Ecto neural progenitor cell (in vitro differentiated cells): ENCODE measurements at places on chromosomes 1 and 21.

- peak; percentile 65 for DNase-seq
Measured at GRCh38 chr1:114023377-114023776, 44.1 kb downstream of the OLFML3 start.

GRCh38 chr1:179767996-179768395, 24.9 kb downstream of the FAM163A start:
- DNase-seq, result no peak

GRCh38 chr1:219326843-219327242, 153.2 kb downstream of the LYPLAL1 start:
- no peak for DNase-seq

- no peak for DNase-seq
Measured at GRCh38 chr1:247347477-247348222, 16.0 kb upstream of the ZNF496 start.

DNA sequence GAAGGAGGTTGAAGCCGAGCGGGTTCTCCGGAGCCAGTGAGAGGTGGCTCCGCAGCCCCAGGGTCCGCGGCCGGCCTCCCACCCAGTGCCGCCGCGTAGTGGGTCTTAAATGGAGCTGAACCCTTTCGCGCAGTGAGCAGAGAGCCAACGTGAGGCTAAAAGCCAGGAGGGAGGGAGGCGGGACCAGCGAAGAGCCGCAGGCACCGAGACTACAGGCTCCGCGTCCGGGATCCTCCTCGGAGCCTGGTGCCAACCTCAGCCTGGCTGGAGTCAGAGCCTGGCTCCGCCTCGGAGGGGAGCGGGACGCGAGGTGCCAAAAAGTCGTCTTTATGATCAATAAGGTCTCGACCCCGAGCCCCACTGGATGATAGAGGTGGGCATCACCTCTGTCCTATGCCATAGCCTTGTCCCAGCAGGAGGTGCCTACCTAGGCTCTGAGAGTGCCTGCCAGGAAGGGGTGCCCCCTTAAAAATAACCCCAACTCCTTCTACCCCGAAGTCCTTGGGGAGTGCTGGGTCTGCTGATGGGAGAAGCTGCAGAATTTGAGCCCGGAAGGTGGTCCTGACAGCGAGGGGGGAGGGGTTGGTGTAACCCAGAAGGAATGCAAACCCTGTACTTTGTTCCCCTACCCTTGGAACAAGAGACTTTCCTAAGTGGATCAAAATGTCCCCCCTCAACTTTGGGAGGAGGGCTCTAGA, 1.6 kb downstream of the IGSF21 start:
- peak; percentile 57 for DNase-seq

- DNase-seq, result no peak
Measured at GRCh38 chr1:53383136-53383870, 55.4 kb upstream of the LRP8 start.

DNA sequence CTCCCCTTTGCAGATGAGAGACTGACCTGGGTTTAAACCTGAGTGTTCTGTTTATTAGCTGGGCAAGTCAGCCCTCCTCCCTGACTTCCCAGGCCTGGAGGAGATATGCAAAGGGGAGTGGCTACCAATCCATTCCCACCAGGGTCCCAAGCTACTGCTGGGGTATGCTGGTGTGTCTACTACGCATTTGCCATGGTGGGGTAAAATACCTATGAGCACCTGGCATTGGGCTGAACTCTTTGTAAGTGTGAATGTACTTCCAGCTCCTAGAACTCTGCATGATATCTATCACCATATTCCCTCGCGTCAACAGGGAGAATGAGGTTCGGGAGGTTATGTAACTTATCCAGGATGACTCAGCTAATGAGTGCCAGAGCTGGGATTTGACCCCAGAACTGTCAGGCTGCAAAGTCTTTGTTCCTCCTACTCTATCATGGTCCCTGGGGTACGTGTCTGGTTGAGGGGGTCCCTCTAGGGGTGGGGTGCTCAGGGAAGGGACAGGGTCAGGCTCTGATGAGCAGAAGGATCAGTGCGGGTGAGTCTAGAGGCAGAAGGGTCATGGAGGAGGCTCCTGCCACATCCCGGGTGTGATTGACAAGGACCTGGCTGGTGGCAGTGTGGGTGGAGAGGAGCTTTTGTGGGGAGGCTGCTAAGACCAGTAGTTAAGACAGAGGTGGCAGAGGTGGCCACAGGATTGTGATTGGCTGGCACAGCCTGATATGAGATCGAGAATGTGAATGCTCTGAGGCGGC, 16.7 kb downstream of the AMPD2 start:
- peak; percentile 47 for DNase-seq

DNA sequence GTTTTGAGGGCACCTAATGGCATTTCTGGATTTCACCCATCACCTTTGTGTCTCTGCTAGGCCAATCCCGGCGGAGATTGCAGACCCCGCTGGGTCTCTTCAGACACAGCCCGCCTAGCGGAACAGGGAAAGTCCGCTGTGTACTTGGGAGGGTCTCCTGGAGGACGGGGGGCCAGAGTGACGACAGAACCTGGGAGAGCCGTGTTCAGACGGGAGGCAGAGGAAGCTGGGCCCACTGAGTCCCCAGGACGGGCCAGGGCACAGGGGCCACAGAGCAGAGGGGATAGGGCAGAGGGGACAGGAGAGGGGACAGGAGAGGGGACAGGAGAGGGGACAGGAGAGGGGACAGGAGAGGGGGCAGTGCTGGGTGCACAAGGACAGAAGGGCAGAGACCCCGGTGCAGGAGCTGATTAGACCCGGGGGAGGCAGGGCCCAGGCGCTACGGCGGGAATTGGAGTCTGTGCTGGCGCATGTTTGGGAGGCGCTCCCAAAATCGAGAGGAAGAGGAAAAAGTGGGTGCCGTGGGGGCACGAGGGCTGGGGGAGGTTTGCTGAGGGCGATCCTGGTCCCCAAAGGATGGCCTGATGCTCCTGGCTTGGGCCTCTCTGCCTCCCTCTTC, 12.7 kb downstream of the TRPM2 start:
- DNase-seq, result peak; percentile 39

DNA sequence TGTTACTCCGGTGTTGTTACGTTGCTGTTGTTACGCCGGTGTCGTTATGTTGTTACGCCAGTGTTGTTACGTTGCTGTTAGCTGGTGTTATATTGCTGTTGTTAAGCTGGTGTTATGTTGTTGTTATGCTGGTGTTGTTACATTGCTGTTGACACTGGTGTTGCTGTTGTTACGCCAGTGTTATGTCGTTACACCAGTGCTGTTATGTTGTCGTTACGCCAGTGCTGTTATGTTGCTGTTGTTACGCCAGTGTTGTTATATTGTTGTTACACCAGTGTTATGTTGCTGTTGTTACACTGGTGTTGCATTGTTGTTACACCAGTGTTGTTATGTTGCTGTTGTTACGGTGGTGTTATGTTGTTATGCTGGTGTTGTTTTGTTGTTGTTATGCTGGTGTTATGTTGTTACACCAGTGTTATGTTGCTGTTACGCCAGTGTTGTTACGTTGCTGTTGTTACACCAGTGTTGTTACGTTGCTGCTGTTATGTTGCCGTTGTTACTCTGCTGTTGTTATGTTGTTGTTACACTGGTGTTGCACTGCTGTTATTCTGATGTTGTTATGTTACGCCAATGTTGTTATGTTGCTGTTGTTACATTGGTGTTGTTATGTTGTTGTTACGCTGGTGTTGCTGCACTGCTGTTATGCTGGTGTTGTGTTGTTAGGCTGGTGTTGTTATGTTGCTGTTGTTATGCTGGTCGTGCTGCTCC, 25.6 kb downstream of the H6PD start:
- DNase-seq, result no peak

GRCh38 chr1:162899422-162900146, 38.6 kb upstream of the CCDC190 start:
- DNase-seq, result no peak

DNA sequence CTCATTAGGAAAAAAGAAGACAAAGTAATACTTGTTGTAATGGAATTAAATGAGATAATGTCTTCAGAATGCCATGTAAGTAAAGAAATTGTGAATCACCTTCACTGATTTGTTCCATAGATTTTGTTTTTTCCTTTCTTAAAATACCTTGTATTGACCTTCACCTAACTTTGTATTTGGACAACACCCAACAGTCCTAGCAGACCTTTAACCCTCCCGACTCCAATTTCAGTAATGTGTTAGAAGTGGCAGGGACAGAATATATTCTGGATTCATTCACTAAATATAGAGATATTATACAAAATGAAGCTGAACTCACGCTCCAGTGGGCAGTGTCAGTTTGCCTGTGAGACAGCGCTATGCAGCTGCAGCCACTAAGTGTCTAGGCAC, 57.9 kb downstream of the UCK2 start:
- no peak for DNase-seq

GRCh38 chr1:228343191-228343661, 63.4 kb downstream of the TRIM11 start:
- no peak for DNase-seq

GRCh38 chr1:93701629-93702028, 20.0 kb upstream of the BCAR3 start:
- no peak for DNase-seq

GRCh38 chr1:71015745-71016144, 31.9 kb downstream of the PTGER3 start:
- DNase-seq, result no peak

GRCh38 chr1:167514288-167514687, 4.0 kb downstream of the CD247 start:
- DNase-seq, result no peak

GRCh38 chr1:67869233-67869632, 36.0 kb upstream of the GNG12 start:
- no peak for DNase-seq

DNA sequence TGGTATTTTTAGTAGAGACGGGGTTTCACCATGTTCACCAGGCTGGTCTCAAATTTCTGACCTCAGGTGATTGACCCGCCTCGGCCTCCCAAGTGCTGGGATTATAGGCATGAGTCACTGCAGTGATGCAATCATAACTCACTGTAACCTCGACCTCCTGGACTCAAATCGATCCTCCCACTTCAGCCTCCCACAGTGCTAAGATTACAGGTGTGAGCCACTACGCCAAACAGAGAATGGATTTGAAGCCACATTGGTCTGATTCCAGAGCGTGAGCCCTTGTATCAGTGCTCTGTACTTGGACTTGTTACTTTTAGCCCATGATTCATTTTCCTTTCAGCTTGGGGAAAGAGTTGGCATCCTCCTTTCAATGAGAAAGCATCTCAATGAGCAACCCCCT, 14.9 kb upstream of the ZNF683 start:
- no peak for DNase-seq

DNA sequence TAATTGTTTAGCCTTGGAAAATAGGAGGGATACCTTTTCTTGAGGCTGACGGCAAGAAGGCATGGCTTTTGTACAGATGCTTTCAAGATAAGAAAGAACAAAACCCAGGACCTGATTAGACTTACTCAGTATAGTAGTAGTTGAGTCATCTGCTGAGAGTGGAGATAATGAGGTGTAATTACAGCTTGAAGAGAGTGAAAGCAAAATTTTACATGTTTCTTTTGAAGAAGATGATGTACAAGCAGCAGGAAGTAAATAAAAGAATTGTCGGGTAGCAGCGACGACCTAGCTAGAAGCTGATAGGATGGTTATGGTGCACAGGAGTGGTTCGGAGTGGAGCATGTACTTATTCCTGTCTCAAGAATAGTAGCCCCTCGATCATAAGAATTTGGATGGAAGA, 6.6 kb downstream of the ANGPTL1 start:
- DNase-seq, result no peak

GRCh38 chr1:190205713-190206112, 272.0 kb downstream of the BRINP3 start:
- no peak for DNase-seq

- no peak for DNase-seq
Measured at GRCh38 chr1:167090314-167090942, at the start of gene GPA33. GPA33 (minus strand) TSS chr1:167090377; CDS start chr1:167090287, 90 bp downstream.

GRCh38 chr1:160862203-160863060, at the start of gene CD244:
CD244 (minus strand) TSS chr1:160862887; CDS start chr1:160862677, 210 bp downstream.
- DNase-seq, result no peak

DNA sequence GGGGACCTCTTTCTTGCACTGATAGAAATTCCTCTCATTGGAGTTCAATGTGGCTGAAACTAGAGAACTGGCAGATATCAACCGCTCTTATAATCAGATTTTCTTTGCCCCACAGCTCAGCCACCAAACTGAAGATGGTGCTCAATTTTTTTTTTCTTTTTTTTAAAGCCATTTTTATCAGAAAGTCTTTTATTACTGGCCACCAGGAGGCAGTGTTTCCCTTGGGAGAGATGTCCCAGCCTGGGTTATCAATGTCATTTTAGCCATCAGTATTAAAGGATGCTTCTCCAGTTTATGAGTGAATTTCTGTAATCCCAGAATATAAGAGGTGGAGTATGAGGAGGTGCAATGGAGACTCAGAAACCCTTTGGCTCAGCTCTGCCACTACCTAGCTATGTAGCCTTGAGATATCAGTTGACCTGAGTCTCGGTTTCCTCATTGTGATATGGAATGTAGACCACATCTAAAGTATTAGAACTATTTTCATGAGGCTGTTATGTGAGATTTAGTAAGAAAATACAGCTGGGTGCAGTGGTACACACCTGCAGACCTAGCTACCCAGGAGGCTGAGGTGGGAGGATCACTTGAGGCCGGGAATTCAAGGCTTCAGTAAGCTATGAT, 27.6 kb downstream of the CD244 start:
- no peak for DNase-seq

- no peak for DNase-seq
Measured at GRCh38 chr1:97157991-97158390, 436.4 kb downstream of the PTBP2 start.

GRCh38 chr1:10646347-10646861, 150.0 kb downstream of the CASZ1 start:
- DNase-seq, result no peak

GRCh38 chr21:31196724-31197123, 147.3 kb downstream of the TIAM1 start:
- DNase-seq, result no peak

- no peak for DNase-seq
Measured at GRCh38 chr1:165869343-165869742, 41.9 kb downstream of the UCK2 start.

GRCh38 chr1:224521904-224522734, 87.5 kb upstream of the WDR26 start:
- no peak for DNase-seq

- DNase-seq, result no peak
Measured at GRCh38 chr1:201363467-201363866, 14.0 kb downstream of the TNNT2 start.

DNA sequence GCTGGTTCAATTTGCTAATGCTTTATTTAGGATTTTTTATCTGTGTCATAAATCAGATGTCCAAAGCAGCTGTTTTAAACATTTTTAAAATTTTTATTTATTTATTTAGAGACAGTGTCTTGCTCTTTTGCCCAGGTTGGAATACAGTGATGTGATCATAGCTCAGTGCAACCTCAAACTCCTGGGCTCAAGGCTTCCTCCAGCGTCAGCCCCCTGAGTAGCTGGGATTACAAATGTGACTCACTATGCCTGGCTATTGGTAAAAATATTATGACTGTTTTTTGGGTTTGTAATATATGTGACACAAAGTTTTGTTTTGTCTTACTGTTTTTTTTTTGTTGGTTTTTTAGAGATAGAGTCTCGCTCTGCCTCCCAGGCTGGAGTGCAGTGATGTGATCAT, 11.8 kb downstream of the ZBED6 start:
- DNase-seq, result no peak

DNA sequence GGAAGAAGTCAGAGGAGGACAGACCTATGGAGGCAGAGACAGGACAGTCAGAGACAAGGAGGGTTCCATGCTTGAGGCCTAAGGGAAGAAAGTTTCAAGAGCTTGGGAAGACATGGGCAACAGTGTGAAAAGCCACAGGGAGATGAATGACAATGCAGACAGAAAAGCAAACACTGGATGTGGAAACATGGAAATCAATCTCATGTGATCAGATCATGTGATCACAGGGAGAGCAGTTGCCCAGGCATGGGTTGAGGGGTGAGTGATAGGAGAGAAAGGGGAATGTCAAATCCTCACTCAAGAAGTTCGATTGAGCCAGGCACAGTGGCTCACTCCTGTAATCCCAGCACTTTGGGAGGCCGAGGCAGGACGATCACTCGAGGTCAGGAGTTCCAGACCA, 17.2 kb downstream of the PTAFR start:
- DNase-seq, result no peak
